ENCODE measurements at places on chromosomes 5 and 9. TPM values are rescaled to one million over a fixed set of nuclear protein-coding genes. Genes with fewer than 3 reads are reported as not detected.

DNA sequence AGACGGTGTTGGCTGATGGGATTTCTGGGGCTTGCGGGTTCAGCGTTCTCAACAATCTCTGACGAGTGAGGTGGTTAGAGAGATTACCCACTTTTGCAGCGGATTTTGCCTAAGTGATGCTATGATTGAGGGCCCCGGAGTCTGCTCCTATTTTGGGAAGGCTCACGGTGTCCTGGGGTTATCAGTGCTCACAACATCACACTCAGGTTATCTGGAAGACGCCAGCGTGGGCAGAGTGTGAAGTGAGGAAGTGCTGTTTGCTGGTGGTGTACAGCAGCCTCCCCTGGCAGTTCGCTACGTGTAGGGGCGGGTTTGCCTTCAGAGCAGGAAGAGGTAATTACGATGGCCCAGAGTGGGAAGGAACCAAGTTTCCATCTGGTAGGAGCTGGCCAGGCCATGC, 341.2 kb upstream of the IRX2 start:
- H3K27ac ChIP-seq: no peak overlapping the region
- H3K27me3 ChIP-seq: no peaks in the 10 kb centered on the region
- DNase-seq: no peak
- no peaks in the 10 kb centered on the region for H3K4me1 ChIP-seq
- no peak overlapping the region for H3K4me3 ChIP-seq

GRCh38 chr9:115263371-115264075, 145.6 kb upstream of the TNC start:
- H3K4me3 ChIP-seq: no peak overlapping the region
- H3K4me1 ChIP-seq: peaks cover 41% of the 10 kb centered on the region
- peak overlapping the region; percentile 100 for H3K27ac ChIP-seq
- no peaks in the 10 kb centered on the region for H3K36me3 ChIP-seq
- no peaks in the 10 kb centered on the region for H3K27me3 ChIP-seq

DNA sequence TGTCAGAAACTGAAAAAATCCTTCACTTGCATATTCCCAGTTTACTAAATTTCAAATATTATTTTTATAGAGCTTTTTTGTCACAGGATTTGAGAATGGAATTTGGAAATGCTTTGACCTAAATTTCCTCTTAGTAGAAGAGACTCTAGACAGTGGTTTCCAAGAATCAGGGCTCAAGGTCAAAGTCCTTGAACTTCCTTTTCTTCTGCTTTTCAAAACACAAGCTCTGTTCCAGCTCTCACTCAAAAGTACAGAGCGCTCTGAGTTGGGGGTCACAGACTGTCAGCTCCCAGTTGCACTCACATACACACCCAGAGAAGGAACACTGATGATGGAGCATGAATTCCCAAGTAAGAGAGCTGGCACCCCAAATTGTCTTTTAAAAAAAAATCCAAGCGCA, 394.2 kb downstream of the MLLT3 start:
- no peak overlapping the region for H3K27ac ChIP-seq
- no peaks in the 10 kb centered on the region for H3K36me3 ChIP-seq
- DNase-seq: no peak
- peaks cover 11% of the 10 kb centered on the region for H3K4me1 ChIP-seq

The SLC25A2 gene
- polyA plus RNA-seq: not detected

The TAF11L5 gene
- polyA plus RNA-seq: not detected
